Mammary epithelial cell (primary cell): ENCODE measurements at places on chromosomes 2 and 18. TPM values are rescaled to one million over a fixed set of nuclear protein-coding genes. Genes with fewer than 3 reads are reported as not detected.

The CLASP1 gene
- polyA plus RNA-seq = 9.7 TPM

The MATN3 gene
- polyA plus RNA-seq = 3.4 TPM

The LYPD6B gene
- 0.29 TPM for polyA plus RNA-seq

The GNAL gene
- 19.5 TPM for polyA plus RNA-seq

The DCDC2C gene
- not detected for polyA plus RNA-seq

The MORN2 gene
- 16.2 TPM for polyA plus RNA-seq

The CLEC4F gene
- not detected for polyA plus RNA-seq

The KIF1A gene
- polyA plus RNA-seq = not detected

The MAL gene
- not detected for polyA plus RNA-seq

The MOCOS gene
- polyA plus RNA-seq = 5.8 TPM

The REG3G gene
- not detected for polyA plus RNA-seq

The SLC11A1 gene
- 0.51 TPM for polyA plus RNA-seq

The PRKAG3 gene
- polyA plus RNA-seq = not detected

The RAPH1 gene
- 6.1 TPM for polyA plus RNA-seq

The TMEFF2 gene
- not detected for polyA plus RNA-seq

The MAT2A gene
- polyA plus RNA-seq = 279 TPM

The CCDC121 gene
- 1.0 TPM for polyA plus RNA-seq

The BMP10 gene
- not detected for polyA plus RNA-seq

The MEP1B gene
- polyA plus RNA-seq = not detected

The KCNIP3 gene
- polyA plus RNA-seq = 5.4 TPM

The C2orf15 gene
- polyA plus RNA-seq = 0.82 TPM

The KCNG2 gene
- polyA plus RNA-seq = not detected

The DSG2 gene
- 107 TPM for polyA plus RNA-seq

The TMEM198 gene
- polyA plus RNA-seq = 2.0 TPM

The APCDD1 gene
- polyA plus RNA-seq = 3.0 TPM

The GAL3ST2 gene
- not detected for polyA plus RNA-seq

The TUBA3D gene
- not detected for polyA plus RNA-seq

The REEP1 gene
- polyA plus RNA-seq = 0.09 TPM

The SLC14A1 gene
- polyA plus RNA-seq = 0.05 TPM

The RIT2 gene
- not detected for polyA plus RNA-seq

The CMPK2 gene
- 0.12 TPM for polyA plus RNA-seq

The IL1A gene
- 26.3 TPM for polyA plus RNA-seq

The MFSD2B gene
- polyA plus RNA-seq = not detected

The GLB1L gene
- 6.2 TPM for polyA plus RNA-seq

The VWA3B gene
- polyA plus RNA-seq = 0.16 TPM

The CHRND gene
- not detected for polyA plus RNA-seq

The SAG gene
- polyA plus RNA-seq = not detected

The DUSP2 gene
- 3.1 TPM for polyA plus RNA-seq

The GKN1 gene
- not detected for polyA plus RNA-seq

The MPPE1 gene
- polyA plus RNA-seq = 10.2 TPM

The HOXD10 gene
- polyA plus RNA-seq = not detected

The RAD51AP2 gene
- polyA plus RNA-seq = 0.02 TPM

The REG3A gene
- not detected for polyA plus RNA-seq

The SCYGR4 gene
- polyA plus RNA-seq = not detected

The YES1 gene
- 23.1 TPM for polyA plus RNA-seq

The TCF23 gene
- polyA plus RNA-seq = not detected
